K562 (cell line): ENCODE measurements at places on chromosomes 5 and 9. TPM values are rescaled to one million over a fixed set of nuclear protein-coding genes. Genes with fewer than 3 reads are reported as not detected.

DNA sequence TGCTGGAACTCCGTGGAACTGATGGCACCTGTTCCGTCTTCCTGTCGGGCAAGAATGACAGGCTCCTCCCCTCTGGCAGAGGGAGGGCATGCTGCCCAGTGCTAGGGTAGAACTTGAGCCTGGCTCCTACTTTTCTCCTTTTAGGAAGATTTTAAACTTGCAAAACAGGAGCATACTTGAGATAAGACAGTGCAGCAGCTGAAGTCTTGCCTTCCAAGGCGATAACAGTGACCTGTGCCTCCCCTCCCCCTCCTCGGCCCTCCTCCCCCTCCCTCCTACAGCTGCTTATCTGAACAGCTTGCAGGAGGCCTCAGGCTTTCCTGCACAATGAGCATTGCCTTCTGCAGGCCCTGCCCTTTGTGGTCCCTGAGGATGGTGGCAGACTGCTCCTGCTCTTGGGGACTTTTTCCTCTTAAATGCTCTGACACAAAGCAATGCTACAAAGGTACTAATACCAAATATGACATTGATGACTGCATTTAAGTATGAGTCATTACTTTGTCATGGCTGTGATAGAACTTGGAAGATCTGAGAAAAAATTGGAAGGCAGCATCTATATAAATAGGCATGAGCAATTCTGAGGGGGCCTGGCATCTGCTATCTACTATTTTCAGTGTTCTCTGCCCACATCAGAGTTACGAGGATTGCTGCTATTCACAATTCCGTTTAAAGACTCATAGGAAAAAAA lies 2.0 kb downstream of the GADD45G start:
- H3K4me3 ChIP-seq = no peak overlapping the region
- DNase-seq = peak; percentile 82
- H3K27ac ChIP-seq = peak overlapping the region; percentile 58; the same call in 2 of the 3 replicates
- no peaks in the 10 kb centered on the region; the same call in 1 of the 2 replicates for H3K27me3 ChIP-seq

The SPATA31E1 gene
- not detected in 2 replicates for total RNA-seq

- no peaks in the 10 kb centered on the region for H3K4me1 ChIP-seq
- no peak for DNase-seq
These were observed 80.4 kb downstream of the LRSAM1 start for GRCh38 chr9:127531676-127532075.

GRCh38 chr5:57244331-57244730 lies 70.5 kb downstream of the GPBP1 start:
- no peak overlapping the region for H3K27ac ChIP-seq
- no peak overlapping the region for H3K4me3 ChIP-seq
- DNase-seq = no peak
- peaks cover 65% of the 10 kb centered on the region for H3K36me3 ChIP-seq

DNA sequence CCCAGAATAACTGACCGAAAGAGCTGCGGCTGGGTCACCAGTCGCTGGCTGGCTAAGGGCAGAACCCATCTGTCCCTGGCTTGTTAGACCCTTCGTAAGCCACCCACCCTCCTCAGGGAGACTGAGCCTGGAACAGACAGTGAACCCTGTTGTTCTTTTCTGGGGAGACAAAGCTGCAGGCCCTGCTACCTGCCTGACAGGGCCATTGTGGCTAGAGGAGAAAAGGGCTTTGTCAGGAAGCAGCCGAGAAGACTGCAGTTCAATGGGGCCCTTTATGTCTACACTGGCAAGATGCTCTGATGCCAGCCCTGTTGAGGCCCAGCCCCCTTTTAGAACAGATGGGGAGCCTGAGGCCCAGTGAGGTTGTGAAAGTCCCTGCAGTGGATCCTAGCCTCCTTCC lies 3.7 kb upstream of the NIPAL4 start:
- peaks cover 28% of the 10 kb centered on the region for H3K27me3 ChIP-seq
- no peak overlapping the region for H3K4me3 ChIP-seq
- no peak overlapping the region for H3K27ac ChIP-seq
- H3K36me3 ChIP-seq = no peaks in the 10 kb centered on the region
- DNase-seq = no peak

- DNase-seq = no peak
- H3K27me3 ChIP-seq = no peaks in the 10 kb centered on the region
- H3K4me3 ChIP-seq = no peak overlapping the region
- H3K4me1 ChIP-seq = no peaks in the 10 kb centered on the region
- no peak overlapping the region for H3K27ac ChIP-seq
These were observed 217.0 kb downstream of the DMRT2 start for GRCh38 chr9:1267141-1267570.

DNA sequence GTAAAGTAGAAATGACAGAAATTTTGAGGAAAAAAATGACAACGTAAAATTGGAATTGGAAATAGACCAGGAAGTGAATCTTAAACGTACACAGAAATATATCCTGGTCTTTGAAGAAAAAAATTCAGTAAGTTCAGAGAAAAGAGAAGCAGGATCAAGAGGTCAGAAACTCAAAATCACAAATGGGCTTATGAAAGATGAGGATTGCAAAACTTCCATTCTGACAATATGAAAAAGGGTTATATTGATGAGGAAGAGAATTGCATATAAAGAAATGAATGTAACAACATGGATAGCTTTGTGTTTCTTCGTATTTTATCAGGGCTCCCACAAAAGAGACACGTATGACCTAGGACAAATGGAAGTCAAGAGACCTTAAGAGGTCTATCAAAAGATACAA lies 58.1 kb downstream of the OXCT1 start:
- H3K4me3 ChIP-seq = no peak overlapping the region
- no peak overlapping the region for H3K27ac ChIP-seq
- H3K27me3 ChIP-seq = no peaks in the 10 kb centered on the region
- no peaks in the 10 kb centered on the region for H3K4me1 ChIP-seq

The ITK gene
- total RNA-seq = 0.75 and 0.81 TPM in 2 replicates

The HRH2 gene
- total RNA-seq = 0.07 TPM in 1 of 2 replicates, not detected in the other

DNA sequence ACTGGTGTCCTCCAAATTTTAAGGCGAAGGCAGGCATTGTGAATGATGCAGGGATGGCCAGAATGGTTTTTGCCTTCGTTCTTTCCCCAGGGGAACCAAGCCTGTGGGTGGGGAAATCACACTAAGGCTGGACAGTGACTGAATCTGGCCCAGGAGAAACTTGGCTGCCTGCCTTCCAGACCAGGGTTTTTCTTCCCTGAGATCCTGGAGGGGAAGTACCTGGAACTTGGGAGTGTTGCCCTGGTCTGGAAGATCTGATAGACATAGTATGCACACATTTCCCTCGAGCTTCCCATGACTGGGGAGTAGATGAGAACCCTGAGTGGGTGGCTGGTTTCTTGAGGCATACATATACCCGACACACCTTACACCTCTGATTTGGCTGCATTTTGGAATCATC lies 664 bp upstream of the IL11RA start:
- H3K4me3 ChIP-seq = peak overlapping the region; percentile 34
- peak overlapping the region; percentile 72 for H3K27ac ChIP-seq
- no peaks in the 10 kb centered on the region for H3K27me3 ChIP-seq
- peaks cover 40% of the 10 kb centered on the region for H3K4me1 ChIP-seq
- no peak for DNase-seq

DNA sequence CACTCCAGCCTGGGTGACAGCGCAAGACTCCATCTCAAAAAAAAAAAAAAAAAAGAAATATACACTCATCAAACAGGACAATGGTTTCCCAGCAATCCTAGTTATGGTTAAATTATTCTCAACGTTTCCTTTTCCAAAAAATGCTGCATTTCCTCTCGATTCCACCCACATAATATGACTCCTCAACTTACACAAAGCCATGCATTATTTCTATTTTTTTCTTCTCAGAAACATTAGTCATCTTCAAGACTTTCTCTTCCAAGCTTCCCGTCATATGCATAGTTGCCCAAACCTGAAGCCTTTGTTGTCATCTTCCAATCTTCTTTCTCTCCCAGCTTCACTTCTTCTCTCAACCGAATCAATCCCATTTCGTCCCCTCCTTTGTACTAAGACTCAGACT lies 61.4 kb upstream of the RANBP6 start:
- DNase-seq = no peak
- no peak overlapping the region for H3K27ac ChIP-seq
- H3K4me1 ChIP-seq = peaks cover 11% of the 10 kb centered on the region; the same call in 2 of the 3 replicates
- no peak overlapping the region for H3K4me3 ChIP-seq
- no peaks in the 10 kb centered on the region for H3K36me3 ChIP-seq

The IRX1 gene
- not detected in 2 replicates for total RNA-seq

- H3K27me3 ChIP-seq = no peaks in the 10 kb centered on the region
- no peak overlapping the region for H3K4me3 ChIP-seq
- H3K36me3 ChIP-seq = no peaks in the 10 kb centered on the region
- no peak for DNase-seq
- H3K27ac ChIP-seq = no peak overlapping the region
These were observed 47.7 kb upstream of the CDH12 start for GRCh38 chr5:22900801-22901310.

- H3K4me3 ChIP-seq = no peak overlapping the region
- H3K4me1 ChIP-seq = no peaks in the 10 kb centered on the region
- no peak overlapping the region for H3K27ac ChIP-seq
- DNase-seq = no peak
- H3K27me3 ChIP-seq = no peaks in the 10 kb centered on the region
These were observed 250.0 kb downstream of the FER start for GRCh38 chr5:108997720-108998119.

DNA sequence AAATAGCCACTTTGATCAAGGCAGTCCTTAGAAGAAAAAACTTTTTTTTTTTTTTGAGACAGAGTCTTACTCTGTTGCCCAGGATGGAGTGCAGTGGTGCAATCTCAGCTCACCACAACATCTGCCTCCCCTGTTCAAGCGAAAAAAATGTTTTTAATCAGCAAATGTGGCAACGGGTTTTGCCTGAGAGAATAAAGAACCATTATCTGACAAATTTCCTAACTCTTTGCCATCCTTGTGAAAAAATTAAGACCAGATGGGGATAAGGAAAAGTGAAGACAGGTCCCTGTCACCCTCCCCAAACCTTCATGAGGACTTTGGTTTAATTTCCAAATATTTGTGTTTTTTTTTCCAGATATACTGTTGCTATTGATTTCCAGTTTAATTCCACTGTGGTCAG lies 107.3 kb upstream of the SPOCK1 start:
- peaks cover 33% of the 10 kb centered on the region for H3K27me3 ChIP-seq
- no peaks in the 10 kb centered on the region for H3K36me3 ChIP-seq
- H3K27ac ChIP-seq = no peak overlapping the region
- no peak for DNase-seq
- H3K4me1 ChIP-seq = no peaks in the 10 kb centered on the region

GRCh38 chr5:115393239-115393638 lies 96.8 kb upstream of the CCDC112 start:
- H3K27me3 ChIP-seq = peaks cover 16% of the 10 kb centered on the region
- H3K27ac ChIP-seq = no peak overlapping the region
- DNase-seq = no peak
- no peaks in the 10 kb centered on the region for H3K4me1 ChIP-seq
- H3K36me3 ChIP-seq = no peaks in the 10 kb centered on the region
- H3K4me3 ChIP-seq = no peak overlapping the region

The CNTLN gene
- total RNA-seq = 0.04 TPM in 1 of 2 replicates, not detected in the other

The GPR151 gene
- not detected in 2 replicates for total RNA-seq

GRCh38 chr5:62652225-62652624 lies 73.6 kb downstream of the LRRC70 start:
- H3K27ac ChIP-seq = no peak overlapping the region
- no peaks in the 10 kb centered on the region for H3K27me3 ChIP-seq
- DNase-seq = no peak

The FYB1 gene
- total RNA-seq = 17.4 and 22.5 TPM in 2 replicates

GRCh38 chr9:87259543-87260518 lies 237.8 kb upstream of the DAPK1 start:
- H3K27ac ChIP-seq = no peak overlapping the region
- no peaks in the 10 kb centered on the region for H3K27me3 ChIP-seq

The STOM gene
- total RNA-seq = 56.7 and 56.9 TPM in 2 replicates

DNA sequence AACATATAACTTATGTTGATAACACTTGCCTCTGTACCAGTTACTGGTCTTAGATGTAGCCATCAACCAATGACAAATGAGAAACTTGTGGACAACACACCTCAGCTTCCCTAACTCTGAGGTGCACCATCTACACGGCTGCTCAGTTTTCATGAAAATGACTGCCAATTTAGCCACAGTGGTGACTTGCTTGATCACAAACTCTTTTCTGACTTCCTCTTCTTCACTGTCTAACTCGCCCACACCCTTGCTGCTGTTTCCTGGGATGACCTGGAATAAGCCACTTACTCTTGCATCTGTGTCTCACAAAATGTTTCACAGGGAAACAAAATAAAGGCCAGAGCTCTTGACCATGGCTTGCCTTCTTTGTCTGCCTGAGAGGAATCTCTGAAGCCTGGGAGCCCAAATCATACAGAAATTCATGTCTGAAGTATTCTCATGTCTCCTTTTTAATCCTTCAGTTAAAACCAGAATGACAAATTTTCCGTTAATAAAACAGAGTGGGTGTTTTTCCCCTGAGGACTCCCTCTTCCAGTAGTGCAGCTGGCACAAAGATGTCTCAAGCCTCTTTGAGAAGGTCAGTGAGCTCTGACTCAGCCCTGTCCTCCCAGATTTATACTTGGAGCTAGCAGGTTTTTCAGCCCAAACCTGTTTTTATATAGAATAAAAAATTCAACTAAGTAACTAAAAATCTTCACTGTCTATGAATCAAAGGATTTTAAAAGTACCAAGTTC lies 126.5 kb upstream of the PAM start:
- DNase-seq = no peak
- no peaks in the 10 kb centered on the region for H3K36me3 ChIP-seq
- H3K27ac ChIP-seq = no peak overlapping the region
- no peaks in the 10 kb centered on the region for H3K27me3 ChIP-seq

DNA sequence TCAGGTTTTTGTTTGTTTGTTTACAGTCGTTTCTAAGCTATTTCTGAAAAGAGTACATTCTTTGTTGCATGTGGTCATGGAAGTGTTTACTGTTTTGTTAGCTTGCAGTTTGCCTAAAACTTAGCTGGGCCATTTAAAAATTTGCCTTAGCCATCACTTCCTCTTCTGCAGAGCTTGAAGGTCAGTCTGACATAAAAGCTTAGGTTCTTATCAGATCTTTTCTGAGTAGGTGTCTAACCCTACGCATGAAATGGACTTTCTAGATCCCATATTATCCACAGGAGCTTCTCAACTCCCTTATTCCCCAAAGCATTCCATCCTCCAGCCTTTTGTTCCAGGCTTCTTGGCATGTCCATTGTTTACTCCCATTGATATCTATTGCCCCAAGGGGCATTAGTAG lies 90.3 kb downstream of the AP3B1 start:
- peak; percentile 7 for DNase-seq
- H3K4me3 ChIP-seq = no peak overlapping the region
- H3K27ac ChIP-seq = no peak overlapping the region
- no peaks in the 10 kb centered on the region; the same call in 2 of the 3 replicates for H3K4me1 ChIP-seq
- no peaks in the 10 kb centered on the region for H3K27me3 ChIP-seq

GRCh38 chr5:45508135-45508534 lies 188.0 kb downstream of the HCN1 start:
- no peaks in the 10 kb centered on the region for H3K4me1 ChIP-seq
- DNase-seq = no peak
- no peaks in the 10 kb centered on the region for H3K36me3 ChIP-seq
- H3K27me3 ChIP-seq = no peaks in the 10 kb centered on the region
